ENCODE measurements at places on chromosomes 5 and 9.

DNA sequence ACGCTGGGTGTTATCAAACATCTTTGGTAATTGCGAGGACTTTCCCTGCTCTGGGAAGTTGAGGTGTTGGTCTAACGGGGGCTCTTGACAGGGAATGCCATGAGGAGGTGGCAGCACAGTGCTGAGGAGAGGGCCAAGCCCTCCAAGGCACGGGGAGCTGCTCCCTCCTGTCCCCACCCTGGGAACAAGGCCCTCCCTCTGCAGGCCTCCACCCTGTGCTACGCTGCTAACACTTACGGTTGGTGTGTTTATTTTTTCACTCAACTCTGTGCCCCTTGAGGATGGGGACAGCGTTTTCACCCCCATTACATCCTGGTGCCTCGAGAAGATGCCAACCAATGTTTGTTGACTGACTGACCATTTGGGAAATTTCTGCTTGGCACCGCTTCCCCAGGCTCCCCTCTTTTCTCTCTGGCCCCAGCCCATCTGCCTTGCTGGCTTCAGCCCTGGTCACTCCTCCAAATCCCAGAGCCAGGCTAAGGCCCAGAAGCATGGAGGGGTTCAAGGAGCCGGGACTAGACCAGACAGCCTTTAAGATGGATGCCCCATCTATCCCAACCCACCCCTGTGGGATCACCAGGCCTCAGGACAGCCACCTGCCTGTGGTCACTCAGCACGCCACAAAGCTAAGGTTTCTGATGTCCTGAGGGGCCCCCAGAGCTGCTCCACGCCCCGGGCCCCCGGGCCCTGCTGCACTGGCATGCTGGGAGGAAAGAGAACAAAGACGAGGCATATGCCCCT, 125.7 kb downstream of the BARX1 start:
- DNase-seq = no peak

DNA sequence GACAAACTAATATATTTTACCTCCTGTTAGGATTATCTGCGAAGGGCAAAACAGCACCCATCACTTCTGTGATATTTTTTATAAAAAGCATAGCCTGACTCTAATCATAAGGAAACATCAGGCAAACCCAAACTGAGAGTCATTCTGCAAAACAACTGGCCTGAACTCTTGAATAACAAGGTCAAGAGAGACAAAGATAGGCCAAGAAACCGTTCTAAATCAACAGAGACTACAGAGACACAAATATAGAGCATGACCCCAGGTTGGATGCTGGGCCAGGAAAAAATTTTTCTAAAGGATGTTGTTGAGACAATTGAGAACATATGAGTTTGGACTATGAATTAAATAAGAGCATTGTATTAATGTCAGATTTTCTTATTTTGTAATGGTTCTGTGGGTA, 384.9 kb downstream of the NFIB start:
- DNase-seq = no peak

- DNase-seq = no peak
Observed at GRCh38 chr5:5257353-5257752, 117.2 kb downstream of the ADAMTS16 start.

DNA sequence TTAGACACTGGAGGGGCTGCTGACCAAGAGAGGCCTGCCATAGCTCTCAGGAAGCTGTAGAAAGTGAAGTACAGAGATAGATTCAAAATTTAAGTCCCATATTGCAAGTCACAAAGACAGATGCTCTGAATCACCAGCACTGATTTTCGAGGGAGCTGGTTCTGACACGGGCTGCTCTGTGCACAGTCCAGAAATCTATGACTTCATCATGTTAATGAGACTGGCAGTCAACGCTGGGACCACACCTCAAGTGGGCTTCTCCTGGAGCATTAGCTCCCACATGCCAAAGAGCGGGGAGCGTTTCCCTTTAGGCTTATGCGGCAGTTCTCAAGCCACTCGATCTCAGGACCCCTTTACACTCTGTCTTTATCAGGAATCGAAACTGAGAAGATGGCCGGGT, 34.2 kb upstream of the FAT2 start:
- DNase-seq = no peak

DNA sequence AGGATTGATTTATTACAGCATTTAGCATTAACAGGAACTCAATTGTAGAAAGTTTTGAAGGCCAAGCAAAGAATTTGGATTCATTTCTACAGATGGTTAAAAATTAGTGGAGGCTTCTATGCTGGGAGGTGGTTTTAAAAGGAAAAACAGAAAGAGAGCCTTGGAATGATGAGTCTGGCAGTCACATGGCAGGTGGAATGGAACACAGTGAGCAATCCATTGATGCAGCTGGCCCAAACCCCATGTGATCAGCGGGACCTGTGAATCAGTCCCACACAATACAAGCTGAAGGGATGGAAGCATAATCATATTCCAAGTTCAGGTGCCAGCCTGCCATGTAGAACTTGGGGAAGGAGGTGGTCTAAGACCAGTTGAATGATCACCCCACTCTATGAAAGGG, 147.9 kb downstream of the PIP5K1B start:
- DNase-seq = no peak

DNA sequence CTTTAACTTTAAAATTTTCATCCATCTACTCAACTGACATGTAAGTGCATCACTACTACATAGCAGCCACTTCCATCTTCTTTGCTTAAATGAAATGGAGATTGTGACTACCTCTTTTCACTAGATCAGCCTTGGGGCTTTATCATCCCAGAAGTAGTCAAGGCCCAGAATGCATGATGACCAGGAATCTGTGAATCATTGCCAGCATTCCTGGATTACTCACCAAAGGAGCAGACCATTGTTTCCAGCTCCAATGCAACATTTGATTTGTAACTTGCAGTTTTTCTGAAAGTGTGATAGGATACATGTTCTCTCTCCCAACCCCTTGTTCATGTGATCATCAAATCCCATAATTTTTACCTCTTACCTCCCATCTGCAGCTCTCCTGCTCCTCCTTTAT, 65.1 kb downstream of the PLPPR1 start:
- no peak for DNase-seq

DNA sequence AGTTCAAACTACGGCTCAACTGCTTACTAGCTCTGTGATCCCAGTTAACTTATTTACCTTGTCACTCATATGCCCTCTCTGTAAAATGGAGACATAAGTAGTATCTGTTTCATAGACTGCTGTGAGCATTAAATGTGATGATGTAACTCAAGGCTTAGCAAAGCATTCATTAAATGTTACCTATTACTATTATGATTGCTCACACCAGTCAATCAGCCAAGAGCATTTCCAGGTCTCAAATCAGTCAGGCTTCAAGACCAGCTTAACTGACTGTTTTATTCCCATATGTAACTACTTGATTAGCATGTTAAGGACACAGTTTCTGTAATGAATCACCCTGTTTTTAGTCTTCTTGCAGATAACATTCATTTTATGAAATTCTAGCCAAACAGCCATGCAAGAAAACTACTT, 413.3 kb downstream of the MLLT3 start:
- no peak for DNase-seq

GRCh38 chr5:159274676-159275075, 11.6 kb downstream of the UBLCP1 start:
- DNase-seq = no peak

DNA sequence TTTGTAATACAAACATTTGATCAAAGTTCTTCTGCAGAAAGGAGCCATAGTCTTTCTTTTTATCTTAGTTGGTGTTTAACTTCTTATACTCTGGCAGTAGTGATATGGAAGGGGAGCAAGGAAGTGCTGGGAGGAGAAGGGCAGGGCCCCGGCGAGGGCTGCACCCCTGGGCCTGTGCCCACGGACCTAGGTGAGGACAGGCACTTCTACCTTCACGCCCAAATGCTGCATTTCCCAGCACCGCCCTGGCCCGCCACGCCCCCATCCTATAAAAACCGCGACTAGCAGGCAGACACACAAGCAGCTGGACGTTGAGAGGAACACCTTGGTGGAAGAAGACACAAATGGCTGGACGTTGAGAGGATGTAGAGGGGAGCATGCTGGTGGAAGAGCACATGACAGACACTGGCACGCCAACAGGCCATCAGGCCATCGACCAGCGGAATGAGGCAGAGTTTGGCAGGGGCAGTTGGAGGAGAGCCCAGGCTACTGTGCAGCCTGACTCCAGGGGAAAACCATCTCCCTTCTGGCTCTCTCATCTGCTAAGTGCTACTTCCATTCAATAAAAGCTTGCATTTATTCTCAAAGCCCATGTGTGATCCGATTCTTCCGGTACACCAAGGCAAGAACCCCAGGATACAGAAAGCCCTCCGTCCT, 81.5 kb upstream of the C9orf72 start:
- DNase-seq = peak; percentile 37

DNA sequence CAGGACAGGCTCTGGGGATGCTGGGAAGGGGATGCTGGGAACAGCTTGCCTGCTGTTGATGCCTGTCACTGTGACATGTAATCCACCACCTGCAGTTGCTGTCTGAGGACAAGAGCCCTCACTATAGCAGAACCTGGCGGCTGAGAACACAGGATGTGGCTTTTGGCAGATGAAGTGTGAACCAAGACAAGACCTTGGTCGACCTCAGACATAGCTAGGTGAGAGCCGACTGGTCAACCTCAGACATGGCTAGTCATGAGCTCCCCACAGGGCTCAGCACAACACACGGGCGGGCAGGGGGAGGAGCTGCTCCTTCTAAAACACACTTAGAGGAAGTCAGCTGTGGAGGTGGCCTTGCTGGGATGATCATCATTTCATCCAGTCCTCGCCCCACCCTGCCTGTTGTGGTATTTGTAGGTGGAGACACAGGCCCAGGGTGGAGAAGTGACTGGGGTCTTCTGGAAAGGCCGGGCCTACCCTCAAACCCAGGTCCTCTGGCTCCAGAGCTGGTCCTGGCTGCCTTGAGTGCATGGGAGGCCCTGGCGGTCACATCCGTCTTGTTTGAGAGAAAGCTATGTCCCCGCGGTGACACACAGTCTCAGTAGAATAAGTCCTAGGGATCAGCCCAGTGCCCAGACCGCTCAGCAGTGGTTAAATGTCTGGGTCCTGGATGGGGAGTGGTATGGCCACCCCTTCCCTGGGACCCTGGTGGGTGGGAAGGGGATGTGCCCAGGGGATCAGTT, 6.1 kb downstream of the SUSD3 start:
- DNase-seq = no peak

DNA sequence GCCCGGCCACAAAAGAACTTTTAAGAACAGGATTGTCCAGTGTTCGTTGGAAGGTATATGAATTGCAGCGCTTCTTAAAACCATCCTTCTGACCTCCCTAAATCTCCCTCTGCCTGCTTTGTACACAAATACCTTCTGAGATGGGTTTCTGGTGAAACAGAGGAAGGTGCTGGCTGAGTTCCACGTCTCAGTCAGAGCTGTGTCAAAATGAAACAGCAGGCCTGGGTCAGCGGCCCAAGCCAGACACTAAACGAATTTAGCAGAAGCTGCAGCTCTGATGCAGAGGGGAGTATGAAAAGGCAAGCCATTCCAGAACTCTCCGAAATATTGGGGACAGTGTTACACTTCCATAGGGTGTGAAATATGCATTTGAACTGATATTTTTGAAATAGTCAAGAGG, 37.8 kb upstream of the CRB2 start:
- peak; percentile 41 for DNase-seq

DNA sequence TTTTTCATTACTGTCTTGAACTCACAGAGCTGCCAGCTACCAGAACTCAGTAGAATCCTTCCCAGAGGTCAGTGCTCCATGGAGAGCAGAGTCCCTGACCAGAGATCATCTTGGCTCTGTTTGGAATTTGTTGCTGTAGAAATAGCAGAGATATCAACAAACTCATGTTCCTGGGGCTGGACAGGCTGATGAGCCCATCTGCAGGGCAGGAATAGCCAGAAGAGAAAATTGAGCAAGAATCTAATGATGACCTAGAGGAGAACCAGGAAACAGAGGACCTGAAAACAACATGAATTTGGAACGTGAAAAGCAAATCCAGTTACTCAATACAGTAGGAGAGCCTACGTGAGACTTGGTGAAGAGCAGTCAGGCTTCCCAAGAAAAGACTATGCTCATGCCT, 437.8 kb downstream of the PLK2 start:
- DNase-seq = no peak

- DNase-seq = peak; percentile 64
Observed at GRCh38 chr5:171418316-171418981, 998 bp upstream of the FGF18 start.

GRCh38 chr5:136420168-136420898, 55.0 kb upstream of the TRPC7 start:
- DNase-seq = no peak

GRCh38 chr5:142873831-142874230, 103.7 kb downstream of the ARHGAP26 start:
- no peak for DNase-seq

- no peak for DNase-seq
Observed at GRCh38 chr9:15764131-15764530, 211.3 kb downstream of the CCDC171 start.

GRCh38 chr5:140647042-140647419, 399 bp downstream of the NDUFA2 start:
- no peak for DNase-seq

DNA sequence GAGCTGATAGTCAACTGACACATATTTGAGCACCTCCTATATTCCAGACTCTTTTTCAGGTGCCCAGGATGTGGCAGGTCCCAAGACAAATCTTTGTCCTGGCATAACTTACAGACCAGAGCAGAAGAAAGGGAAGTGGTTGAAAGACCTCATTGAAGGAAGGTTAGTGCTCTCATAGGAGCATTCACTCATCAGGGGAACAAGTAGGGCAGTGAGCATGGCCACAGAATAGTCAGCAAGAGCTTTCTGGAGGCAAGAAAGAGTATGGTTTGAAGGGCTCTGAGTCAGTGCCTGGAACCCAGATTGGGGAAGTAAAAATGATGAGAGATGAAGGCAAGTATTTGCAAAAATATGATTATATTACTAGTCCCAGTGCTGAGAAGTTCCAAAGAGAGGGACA, 25.0 kb upstream of the ERMP1 start:
- DNase-seq = no peak

DNA sequence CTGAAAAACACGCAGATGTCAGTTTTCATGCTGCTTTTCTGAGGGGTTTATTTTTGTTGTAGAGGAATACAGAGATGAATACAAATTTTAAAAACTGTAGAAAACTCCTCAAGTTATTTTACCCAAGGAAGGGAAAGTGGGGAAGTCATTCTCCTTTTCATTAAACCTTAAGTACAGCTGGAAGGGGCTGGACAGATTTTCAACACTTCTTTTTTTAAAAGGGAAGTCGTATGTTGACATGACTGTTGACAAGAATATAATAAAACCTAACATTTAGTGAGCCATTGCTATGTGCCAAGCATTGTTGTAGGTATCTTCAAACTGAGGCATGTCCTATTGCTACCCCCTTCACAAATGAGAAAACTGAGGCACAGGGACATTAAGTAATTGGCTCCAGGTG, 235.7 kb upstream of the ELL2 start:
- no peak for DNase-seq

GRCh38 chr9:94657021-94657725, 17.9 kb upstream of the FBP1 start:
- DNase-seq = no peak
